Dorsolateral prefrontal cortex (tissue), 122 donors: ENCODE measurements at places on chromosomes 13 and 19.

GRCh38 chr13:95480791-95481780, 71.4 kb upstream of the CLDN10 start:
- no peak for DNase-seq

GRCh38 chr13:113034451-113035212, 65.6 kb downstream of the MCF2L start:
- DNase-seq: no peak

- DNase-seq: no peak
These were observed 5.6 kb downstream of the ICAM5 start for GRCh38 chr19:10295305-10295846.

- no peak for DNase-seq
These were observed 648.2 kb upstream of the PCDH9 start for GRCh38 chr13:67878376-67878775.

DNA sequence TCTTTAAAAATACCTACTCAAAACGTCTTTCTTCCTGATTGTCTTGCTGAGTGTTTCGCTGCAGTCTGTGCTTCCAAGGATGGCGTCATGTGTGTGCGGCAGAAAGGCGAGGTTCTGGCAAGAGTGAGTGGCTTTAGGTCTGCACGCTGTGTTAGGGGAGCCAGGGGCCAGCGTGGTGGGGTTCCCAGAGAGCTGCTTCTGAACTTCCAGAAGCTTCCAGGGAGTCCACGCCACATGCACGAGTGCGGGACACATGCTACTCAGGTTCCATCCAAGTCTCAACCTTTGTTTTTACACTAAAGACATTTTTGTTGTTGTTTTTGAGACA, 67.9 kb downstream of the ATP11A start:
- DNase-seq: no peak

- DNase-seq: no peak
These were observed 71.0 kb downstream of the RAP2A start for GRCh38 chr13:97505017-97505416.

DNA sequence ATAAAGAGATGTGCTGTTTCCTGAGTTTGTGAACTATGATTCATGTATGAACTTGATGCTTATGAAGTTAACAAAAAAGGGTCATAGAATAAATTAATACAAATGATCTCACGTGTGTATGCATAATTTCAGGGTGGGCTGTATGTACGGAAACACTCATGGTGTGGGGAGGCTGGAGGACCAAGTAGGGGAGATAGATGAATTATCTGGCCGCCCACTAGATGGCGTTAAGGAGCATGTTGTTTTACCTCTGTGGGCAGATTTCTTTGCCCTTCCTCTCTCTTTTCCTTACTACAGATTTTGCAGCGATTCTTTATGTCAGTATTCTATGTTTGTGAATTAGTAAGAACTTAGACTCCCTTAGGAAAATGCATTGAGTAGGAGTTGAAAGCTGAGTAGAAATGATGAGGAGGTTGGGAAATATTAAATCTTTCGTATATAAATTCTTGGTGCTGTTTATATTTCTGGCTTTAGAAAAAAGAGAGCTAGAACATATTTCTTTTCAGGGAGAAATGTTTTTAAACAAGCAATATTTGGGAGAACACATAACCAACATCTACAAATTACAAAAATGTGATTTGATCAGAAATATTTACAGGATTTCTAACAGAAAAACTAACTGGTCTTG, 47.4 kb upstream of the TMTC4 start:
- no peak for DNase-seq

DNA sequence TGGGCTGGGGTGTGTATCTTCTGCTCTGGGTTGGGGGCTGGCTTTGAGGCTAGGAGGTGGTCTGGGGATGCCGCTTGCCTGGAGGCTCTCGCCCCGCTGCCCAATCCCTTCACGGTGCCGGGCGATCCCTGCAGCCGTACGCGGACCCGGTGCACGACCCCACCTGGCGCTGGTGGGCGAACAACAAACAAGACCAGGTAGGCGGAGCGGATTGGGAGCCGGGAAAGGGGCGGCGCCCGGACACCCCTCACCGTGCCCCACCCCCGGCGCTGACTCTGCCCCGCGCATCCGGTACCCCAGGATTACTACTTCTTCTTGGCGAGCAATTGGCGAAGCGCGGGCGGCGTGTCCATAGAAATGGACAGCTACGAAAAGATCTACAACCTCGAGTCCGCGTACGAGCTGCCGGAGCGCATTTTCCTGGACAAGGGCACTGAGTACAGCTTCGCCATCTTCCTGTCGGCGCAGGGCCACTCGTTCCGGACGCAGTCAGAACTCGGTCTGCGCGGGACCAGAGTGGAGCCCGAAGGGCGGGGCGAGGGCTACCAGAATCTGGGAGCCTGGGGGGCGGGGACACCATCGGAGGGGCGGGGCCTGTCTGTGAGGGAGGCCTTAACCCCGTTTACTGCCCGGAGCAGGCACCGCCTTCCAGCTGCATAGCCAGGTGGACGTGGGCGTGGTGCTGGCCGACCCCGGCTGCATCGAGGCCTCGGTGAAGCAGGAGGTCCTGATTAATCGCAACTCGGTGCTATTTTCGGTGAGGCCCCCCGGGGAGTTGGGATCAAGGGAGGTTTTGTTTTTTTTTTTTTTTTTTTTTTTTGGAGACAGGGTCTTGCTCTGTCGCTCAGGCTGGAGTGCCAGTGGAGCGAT, 12.1 kb upstream of the PSMD8 start:
- DNase-seq: peak; percentile 45

DNA sequence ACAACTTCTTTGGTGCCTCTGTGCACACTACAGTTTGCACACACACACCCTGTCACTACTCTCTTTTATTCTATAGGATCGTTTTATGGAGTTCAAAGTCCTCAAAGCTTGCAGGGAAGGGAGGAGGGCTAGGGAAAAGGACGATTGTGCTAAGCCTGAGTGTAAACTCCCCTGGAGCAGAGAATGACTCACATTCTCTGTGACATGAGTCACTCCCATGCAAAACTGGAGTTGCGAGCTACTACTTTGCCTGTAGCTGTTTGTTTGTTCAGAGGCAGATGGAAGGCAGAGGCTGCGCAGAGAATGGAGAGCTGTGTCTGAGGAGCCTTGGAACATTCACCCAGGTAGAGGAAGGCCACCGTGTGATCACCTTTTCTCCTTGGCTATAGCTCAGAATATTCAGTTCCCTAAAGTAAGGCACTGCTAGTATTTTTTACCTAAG, 80.5 kb upstream of the MBNL2 start:
- DNase-seq: peak; percentile 69

- DNase-seq: no peak
These were observed 16.1 kb downstream of the ZFR2 start for GRCh38 chr19:3852614-3853254.

DNA sequence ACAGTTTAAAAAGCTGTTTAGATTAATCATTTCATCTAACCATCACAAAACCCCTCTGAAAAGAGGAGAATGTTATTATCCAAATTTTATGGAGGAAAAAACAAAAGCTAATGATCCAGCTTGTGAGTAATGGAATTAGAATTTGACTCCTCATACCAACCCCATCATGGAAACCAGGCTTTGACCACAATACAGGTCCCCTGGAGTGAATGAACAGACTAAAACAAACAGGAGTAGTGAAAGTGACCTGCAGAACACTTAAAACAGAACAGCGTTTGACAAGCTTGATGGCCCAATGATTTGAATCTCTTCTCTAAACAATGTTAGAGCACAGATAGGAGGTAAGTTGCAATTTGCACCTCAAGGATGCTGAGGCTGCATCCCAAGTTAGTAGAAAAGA, 230.0 kb downstream of the DCT start:
- DNase-seq: no peak

GRCh38 chr13:111080642-111081041, 34.5 kb upstream of the ARHGEF7 start:
- DNase-seq: no peak

- no peak for DNase-seq
These were observed 4.9 kb upstream of the STARD13 start for GRCh38 chr13:33290421-33290965.

DNA sequence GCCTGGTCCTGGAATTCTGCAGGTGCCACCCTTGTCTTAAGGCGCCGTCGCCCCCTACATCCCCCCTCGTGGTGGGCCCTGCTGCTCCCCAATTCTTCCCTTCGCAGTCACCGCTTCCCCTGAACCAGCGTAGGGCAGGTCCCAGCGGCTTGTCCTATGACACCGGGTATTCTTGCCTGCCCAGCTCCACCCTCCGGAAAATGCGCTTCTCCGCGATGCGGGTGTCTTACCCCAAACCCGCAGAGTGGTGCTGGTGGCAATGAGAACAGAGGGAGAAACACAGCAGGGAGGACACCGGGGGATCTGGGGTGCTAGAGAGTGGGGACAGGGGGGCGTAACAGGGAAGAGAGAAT, 9.0 kb downstream of the ZNF808 start:
- no peak for DNase-seq

- no peak for DNase-seq
These were observed 1013.1 kb upstream of the ATXN8OS start for GRCh38 chr13:69094485-69094884.

GRCh38 chr19:55189403-55189835, 9.3 kb upstream of the SYT5 start:
- DNase-seq: peak; percentile 74

GRCh38 chr13:30743319-30744055, 8.1 kb downstream of the ALOX5AP start:
- no peak for DNase-seq

GRCh38 chr19:13023656-13024055, 28.4 kb downstream of the NFIX start:
- DNase-seq: no peak

DNA sequence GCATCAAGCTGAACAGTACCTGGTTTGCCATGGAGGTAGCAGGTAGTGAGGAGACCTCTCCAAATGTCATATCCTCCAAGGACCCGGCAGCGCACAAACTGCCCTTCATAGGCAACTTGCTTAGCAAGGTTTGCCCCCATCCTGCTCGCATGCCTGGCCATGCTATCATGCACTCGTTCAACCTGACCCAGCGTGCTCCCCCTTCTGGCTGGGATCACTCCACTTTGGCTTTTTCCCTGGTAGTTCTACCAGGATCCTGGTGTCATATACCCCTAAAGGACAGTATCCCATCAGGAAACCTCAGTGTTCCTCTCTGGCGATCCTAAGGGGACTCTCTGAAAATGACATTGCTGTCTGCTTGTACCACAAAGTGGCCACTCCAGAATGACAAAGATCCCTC, 38.6 kb upstream of the ZNF30 start:
- no peak for DNase-seq

GRCh38 chr13:36094478-36094877, 36.7 kb downstream of the DCLK1 start:
- DNase-seq: no peak

DNA sequence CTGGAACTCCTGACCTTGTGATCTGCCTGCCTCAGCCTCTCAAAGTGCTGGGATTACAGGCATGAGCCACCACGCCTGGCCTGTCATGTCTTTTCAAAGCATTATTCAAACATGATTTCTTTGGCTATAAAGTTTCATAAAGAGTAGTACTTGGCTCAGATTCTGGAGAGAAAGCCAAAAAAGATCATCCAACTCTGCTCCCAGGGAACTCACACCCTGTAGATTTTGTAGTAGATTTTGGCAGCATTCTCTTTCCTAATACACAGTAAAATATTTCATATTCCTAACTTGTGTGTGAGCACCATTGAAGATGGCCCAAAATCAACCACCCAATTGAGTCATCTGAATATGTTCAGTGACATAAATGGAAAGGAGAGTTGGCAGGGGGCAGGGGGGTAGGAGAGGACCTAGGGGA, 48.4 kb downstream of the CAB39L start:
- DNase-seq: no peak

GRCh38 chr13:85853901-85854663, 54.9 kb upstream of the SLITRK6 start:
- no peak for DNase-seq

- DNase-seq: no peak
These were observed 72.6 kb downstream of the CDK8 start for GRCh38 chr13:26326562-26326961.

DNA sequence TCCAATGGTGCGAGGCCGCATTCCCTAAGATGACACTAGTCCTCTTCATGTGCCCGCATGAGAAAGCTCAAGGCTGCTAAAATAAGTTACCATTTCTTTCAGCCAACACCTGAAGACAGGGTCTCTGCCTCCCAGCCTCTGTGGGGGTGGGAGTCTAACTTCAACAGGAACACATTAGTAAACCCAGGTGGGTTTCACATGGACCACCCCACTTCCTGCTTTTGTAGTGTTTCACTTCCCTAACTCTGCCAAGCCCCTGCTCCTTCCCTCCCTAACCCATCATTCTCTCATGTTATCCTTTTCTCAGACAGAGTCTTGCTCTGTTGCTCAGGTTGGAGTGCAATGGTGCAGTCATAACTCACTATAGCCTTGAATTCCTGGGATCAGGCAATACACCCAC, 783.6 kb downstream of the UQCRFS1 start:
- no peak for DNase-seq

DNA sequence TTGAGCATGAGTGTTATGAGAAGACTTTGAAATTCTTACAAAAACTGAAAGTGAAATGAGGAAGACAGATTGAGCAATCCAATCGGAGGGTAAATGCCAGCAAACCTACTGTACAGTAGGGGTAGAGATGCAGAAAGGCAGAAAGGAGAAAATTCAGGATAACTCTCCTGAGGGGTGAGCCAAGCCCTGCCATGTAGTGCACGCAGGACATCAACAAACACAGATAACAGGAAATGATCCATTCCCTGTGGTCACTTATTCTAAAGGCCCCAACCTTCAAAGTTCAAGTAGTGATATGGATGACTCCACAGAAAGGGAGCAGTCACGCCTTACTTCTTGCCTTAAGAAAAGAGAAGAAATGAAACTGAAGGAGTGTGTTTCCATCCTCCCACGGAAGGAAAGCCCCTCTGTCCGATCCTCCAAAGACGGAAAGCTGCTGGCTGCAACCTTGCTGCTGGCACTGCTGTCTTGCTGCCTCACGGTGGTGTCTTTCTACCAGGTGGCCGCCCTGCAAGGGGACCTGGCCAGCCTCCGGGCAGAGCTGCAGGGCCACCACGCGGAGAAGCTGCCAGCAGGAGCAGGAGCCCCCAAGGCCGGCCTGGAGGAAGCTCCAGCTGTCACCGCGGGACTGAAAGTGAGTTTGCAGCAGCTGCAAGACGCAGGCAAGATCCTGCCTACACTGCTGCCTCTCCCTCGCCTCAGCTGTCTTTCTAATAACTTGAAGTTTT, at the start of gene TNFSF13B:
Gene TNFSF13B (plus strand): TSS at position 118 of the 728 bp plus-strand sequence. CDS start 178 bp downstream, at position 296.
- no peak for DNase-seq

DNA sequence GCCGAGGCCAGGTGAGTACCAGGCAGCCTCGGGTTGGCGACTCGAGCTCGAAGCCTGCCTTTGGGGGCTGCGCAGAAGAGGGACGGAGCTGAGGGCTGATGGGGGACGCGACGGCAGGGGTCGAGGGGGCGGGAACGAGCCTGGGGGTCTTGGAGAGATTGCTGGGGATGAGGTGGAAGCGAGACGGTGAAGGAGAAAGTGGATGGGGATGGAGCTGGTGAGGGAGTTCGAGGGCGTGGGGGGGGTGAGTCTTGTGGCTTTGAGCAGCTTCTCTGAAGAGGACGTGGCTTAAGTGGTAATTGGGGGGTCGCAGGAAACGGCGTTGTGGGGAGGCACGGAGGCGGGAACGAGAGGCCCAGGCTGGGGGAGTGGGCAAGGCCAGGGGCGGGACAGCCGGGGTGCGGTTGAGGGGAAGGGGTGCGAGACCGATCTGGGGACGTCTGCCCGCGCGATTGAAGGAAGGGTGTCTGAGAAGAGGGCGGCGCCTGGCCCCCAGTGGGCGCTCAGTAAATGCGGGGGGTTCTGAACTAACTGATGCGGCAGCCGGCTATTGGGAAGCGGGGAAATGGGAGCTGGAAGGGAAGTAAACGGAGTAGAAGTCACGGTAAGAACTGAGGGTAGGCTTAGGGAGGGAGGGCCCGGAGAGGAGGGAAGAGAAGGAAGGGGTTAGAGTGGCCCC, 426 bp downstream of the MYO9B start:
- peak; percentile 55 for DNase-seq

- DNase-seq: peak; percentile 33
These were observed 14.4 kb downstream of the EPS15L1 start for GRCh38 chr19:16457195-16457953.
